ENCODE measurements at places on chromosomes 5 and 9.

DNA sequence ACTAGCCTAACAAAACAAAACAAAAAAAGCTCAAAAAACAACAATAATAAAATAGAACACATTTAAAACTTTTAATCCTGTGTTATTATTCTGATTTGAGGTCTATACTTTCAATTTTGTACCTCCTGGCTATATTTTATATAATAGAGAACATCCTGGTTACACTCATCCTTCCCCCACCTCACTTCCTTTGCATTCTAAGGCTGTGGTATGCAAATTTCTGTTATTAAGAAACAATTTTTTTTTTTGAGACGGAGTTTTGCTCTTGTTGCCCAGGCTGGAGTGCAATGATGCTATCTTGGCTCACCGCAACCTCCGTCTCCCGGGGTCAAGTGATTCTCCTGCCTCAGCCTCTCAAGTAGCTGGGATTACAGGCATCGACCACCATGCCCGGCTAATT lies 3.1 kb upstream of the RPL37 start:
- DNase-seq = no peak

DNA sequence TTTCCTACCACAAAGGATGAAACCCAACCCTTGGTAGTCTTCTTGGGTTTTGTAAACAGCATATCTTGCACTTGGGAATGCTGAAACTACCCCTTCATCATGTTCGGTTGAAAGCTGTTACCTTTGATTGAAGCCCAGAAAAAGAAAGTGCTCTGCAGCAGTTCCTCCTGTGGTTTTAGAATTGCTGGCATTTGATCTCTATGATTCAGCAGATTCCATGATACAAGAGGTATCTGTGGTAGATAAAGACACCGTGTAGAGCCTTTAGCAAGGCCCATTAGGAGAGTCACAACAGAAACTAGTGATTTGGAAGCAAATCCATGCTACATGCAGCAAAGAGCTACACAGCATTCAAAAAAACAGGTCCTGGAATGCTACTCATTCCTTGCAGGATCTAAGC lies 557.0 kb downstream of the TLE1 start:
- no peak for DNase-seq

DNA sequence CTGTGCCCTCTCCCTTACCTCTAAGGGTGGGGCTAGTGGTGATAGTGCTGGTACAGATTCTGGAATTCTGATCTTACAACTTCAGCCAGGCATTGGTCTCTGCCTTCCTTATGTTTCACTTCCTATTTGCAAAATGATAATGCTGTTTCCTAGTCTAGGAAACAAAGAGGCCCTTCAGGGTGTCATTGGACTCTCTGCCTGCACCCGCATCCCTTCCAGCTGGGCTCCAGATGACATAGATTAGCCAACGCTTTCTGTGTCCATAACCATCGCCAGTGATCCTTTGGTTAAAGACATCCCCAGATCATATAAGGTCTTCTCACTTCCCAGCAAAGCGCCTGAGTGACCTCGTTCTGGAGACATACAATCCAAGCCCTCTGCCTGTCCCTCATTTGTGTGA lies 180.7 kb downstream of the ERCC6L2 start:
- no peak for DNase-seq

GRCh38 chr5:97635553-97635952 lies 452.5 kb upstream of the RIOK2 start:
- no peak for DNase-seq

DNA sequence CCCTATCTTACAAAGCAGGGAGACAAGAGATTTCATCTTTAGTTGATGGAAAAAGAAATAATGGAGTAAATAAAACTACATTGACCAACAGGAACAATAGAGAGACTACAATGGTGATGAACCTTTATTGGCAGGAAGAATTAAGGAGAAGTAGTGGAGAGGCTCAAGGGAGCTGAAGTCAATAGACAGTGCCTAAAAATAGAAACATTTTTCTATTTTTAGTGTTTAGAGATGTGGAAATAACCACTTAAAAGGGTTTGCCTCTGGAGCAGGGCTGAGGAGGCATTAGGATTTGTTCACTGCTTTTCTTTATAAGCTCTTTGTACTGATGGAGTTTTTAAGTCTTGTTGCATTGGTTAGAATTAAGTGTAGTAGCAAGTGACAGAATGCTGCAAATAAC lies 98.4 kb upstream of the ERCC6L2 start:
- no peak for DNase-seq

- no peak for DNase-seq
These were observed 31.5 kb upstream of the ZCCHC9 start for GRCh38 chr5:81269751-81270393.

DNA sequence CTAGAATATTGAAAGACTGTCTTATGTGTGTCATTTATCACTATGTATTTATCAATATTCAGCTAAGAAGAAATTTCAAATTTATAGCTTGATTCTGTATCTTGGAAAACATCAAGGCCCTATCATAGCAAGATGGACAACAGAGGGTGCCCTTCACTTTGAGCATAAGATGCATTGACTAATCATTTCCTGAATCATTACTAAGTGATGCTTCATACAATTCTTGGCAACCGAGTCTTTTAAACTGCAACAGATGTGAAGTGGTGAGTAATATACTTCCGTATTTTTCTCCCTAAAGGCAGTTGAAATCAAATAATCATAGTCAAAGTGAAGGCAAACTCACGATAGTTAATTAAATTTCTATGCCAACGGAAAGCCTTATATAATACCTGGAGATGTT lies 318.6 kb upstream of the RGMB start:
- no peak for DNase-seq

- no peak for DNase-seq
These were observed 302.6 kb upstream of the TAS2R1 start for GRCh38 chr5:9932770-9933169.

DNA sequence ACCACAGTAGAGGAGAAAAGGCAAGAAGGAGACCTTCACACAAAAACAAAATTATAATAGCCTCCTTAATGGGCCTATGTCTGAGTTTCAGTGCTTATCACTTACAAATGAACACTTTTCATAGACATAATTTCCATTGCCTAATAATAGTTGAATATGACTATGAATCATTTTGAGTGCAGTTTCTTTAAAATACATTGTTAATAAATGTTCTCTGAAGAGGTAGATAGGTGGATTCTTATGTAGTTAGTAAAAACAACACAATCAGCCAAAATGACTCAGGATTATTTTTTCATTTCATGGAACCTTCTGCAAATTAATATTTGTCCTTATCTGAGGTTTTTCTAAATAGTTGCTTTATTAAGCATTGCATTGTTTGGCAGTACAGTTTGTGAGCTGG lies 45.6 kb downstream of the DAPK1 start:
- no peak for DNase-seq
